ENCODE measurements at places on chromosomes 13 and 19.

DNA sequence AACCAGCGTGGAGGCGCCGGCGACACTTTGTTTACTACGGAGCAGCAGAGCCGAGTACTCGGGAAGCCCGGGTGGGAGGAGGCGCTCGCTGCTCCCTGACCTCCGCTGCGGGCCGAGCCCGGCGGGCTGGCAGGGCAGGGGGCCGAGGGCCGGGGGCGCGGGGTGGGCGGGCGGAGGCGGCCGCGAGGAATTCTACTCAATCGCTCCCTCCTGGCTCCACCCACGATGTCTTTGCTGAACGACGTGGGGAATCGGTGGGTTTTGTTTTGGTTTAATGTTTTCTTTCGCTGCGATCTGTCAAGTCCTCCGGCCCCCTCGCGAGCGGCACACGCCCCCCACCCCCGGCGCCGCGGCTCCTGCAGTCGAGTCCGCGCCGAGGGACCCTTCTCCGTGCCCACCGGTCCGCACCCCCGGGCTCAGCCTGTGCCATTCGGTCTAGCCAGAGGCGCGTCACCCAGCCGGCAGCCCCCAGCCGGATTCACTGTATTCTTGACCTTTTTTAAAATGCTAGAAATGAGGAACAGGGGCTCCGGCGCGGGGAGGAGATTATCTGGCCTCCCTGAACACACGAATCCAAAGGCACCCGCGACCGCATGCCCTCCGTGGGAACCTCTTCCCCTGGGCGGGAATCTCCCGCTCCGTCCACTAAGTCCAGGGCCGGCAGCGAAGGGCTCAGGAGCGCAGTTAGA lies 636 bp upstream of the FOXO1 start:
- peak; percentile 59 for DNase-seq

DNA sequence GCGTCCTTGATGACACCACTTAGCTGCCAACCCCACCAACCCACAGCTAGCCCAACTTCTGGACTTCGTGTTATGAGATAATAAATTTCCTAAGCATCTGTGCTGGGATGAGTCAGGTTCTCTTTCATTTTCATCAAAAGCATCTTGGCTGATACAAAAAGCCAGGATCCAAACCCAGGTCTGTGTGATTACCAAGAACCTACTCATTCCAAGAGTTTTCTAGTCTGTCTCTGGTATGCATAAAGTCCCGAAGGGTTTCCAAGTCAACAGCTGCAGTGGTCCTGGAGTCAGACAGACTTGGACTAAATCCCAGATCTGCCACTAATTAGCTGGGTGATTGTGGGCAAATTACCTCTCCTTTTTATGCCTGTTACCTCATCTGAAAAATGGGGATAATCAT lies 55.5 kb upstream of the SERP2 start:
- no peak for DNase-seq

DNA sequence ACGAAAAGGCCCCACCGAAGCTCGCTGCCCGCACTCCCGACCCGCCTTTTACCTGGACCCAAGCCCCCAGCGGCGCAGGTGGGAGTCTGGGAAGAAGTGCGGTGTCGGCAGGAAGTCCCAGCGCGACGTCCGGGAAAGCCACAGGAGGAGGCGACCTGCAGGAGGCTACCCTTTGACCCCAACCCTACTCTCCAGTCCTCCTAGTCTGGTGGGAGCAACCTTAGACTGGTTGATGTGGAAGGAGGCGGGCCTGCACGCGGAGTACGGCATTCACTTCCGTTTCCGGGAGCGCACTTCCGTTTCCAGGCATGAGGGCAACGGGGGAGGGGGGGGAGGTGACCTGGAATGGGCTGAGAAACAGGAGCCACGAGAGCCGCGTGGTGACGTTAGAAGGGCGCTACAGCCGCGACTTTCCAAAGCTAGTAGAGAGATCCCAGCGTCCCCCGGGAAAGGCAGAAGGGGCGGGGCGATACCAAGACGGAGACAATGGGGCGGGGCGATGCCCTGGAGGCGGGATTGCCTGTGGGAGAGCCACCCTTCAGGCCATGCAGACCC lies 28.5 kb downstream of the ZNF266 start:
- DNase-seq: no peak

GRCh38 chr13:71772361-71772760 lies 94.6 kb downstream of the DACH1 start:
- DNase-seq: no peak

DNA sequence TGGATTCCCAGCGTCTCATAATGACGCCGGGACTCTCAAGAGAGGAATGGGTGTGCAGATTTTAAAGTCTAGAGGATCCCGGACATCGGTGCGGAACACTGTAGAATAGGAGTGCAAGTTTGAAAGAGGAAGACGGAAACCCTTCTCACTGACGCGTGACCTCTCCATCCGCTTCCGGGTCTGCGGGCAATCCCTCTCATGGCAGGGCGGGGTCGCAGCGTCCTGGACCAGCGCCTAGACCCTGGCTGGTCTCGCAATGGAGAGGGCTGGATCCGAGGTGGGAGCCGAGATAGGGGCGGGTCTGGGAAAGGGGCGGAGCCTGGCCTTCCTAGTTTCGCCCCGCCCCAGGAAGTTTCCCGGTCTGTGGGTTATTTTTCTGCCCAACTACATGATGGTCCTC lies 4.6 kb upstream of the ZNF845 start:
- no peak for DNase-seq

DNA sequence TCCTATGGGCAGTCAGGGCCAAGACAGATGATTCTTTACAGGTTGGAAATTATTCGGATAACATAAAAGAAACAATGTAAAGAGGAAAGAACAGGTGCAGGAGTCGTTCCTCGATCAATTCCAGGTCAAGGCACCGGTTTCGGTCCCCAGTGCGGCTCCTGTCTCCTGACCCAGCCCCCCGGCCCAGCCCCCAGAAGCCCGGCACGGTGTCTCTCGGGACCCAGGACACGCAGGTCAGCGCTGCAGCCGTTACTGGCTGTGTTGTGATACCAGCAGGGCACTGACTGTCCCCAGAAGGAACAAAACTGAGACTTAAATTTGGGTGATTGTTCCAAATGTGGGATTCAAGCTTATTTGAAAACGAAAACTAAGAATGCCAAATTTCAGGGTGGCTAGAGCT lies 8.5 kb downstream of the RASA3 start:
- no peak for DNase-seq

DNA sequence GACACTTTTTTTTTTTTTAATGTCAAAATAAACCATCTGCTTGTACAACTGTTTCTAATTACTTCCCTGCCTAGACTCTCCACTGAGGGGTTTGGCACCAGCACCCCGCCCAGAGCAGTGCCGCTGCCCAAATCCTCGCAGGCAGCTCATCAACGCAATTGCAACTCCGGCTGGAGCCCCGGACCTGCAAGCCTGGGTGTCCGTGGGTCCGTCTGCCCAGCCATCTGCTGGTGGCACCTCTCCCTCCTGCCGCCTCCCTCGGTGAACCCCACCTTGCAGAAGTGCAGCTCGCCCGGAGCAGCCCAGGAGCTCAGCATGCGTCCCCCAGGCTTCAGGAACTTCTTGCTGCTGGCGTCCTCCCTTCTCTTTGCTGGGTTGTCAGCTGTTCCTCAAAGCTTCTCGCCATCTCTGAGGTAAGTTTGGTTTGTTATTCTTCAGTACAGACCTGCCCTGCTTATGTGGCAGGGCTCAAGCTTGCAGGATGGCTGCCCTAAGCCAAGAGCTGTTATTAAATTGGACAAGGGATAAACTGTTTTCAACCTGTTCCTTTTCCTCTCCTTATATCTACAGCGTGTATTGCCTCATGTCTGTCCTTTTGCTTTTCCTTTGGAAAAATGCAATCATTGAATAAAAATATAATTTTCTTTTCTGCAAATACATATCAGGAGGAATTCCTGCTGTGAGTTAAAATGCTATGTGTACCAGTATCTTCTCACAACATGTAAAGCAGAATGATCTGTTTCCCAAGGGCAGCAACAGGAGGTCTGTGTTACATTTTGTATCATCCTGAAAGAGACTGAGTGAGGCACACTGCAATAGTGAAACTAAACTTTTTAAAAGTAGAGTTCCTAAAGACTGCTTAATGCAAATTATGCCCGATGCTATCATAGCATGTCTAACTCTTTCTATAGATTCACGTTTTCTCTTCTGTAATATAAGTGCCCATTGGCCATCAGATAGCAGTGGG lies at the start of gene ITGBL1:
Gene ITGBL1 (plus strand): TSS at position 157 of the 967 bp plus-strand sequence. CDS start 159 bp downstream, at position 316.
- DNase-seq: no peak

DNA sequence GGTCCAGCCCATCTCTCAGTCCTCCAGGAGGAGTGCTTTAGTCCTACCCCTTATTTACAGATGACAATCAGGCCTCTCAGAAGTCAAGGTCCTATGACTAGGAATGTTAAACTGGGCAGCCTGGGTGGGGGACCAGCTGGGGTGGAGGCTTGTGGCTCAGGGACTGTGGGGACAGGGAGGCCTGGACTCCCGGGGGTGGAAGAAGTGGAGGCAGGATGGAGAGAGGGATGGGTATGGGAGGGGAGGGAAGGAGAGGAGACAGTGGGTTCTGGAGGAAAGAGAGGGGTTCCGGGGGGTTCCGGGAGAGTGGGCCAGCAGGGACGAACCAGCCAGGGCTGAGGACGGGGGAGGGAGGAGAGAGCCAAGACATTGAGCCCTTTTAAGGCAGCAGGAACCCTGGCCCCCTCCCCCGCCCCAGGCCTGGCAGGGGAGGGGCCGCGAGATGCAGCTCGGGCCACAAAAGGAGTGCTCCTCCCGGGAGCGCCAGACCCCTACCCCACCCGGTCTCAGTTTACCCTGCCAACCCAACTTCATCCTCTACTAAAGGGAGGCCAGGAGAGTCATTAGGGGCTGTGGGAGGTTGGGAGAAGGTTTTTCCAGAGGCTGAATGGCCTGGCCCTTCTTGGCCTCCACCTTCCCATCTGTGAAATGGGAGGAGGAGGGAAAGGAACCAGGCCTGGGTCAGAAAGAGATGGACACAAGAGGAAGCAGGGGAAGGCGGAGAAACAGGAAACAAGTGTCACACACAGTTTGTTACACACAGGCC lies 1.7 kb downstream of the DMPK start:
- no peak for DNase-seq

DNA sequence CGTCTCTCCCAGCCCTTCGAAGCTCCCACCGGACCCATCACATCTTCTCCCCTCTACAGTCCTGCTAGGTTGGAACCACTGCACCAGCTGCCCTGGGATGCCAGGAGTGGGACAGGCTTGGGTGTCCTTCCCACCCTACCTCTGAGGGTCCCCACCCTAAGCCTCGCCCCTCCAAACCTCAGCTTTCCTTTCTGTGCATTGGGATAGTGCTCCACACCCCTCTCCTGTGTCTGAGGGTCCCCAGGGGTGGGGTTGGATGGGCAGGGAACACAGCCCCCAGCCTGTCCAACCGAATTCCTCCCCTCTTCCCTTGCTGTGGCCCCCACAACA lies 1.9 kb upstream of the BCL3 start:
- no peak for DNase-seq

- peak; percentile 53 for DNase-seq
Observed at GRCh38 chr19:30227661-30228112, 144.5 kb upstream of the ZNF536 start.

GRCh38 chr13:112957295-112957677 lies 11.7 kb upstream of the MCF2L start:
- DNase-seq: no peak

GRCh38 chr19:48896191-48896720 lies 2.3 kb downstream of the TULP2 start:
- DNase-seq: no peak
